ENCODE measurements at places on chromosomes 1 and 21. TPM values are rescaled to one million over a fixed set of nuclear protein-coding genes. Genes with fewer than 3 reads are reported as not detected.

Gene FASLG
- total RNA-seq, result not detected

Gene SLAMF6
- not detected for total RNA-seq

Gene ZP4
- total RNA-seq, result not detected

Gene GRHL3
- not detected for total RNA-seq

Gene ADPRS
- 42.5 TPM for total RNA-seq

Gene LCE1E
- not detected for total RNA-seq

Gene DMRTA2
- total RNA-seq, result not detected

Gene CDC20
- 220 TPM for total RNA-seq

Gene DMRTB1
- total RNA-seq, result not detected

Gene F11R
- 0.74 TPM for total RNA-seq

Gene MNDA
- total RNA-seq, result not detected

Gene APOBEC4
- total RNA-seq, result not detected

Gene ADAMTS1
- 13.5 TPM for total RNA-seq

Gene GPR3
- 1.0 TPM for total RNA-seq

Gene FCGR1A
- not detected for total RNA-seq

Gene KPRP
- total RNA-seq, result not detected

Gene HPDL
- total RNA-seq, result 7.1 TPM

Gene SLC37A1
- total RNA-seq, result 0.74 TPM

Gene ATP1A4
- total RNA-seq, result not detected

Gene TRIM63
- not detected for total RNA-seq

Gene PCAT6
- total RNA-seq, result 0.89 TPM

Gene PCP4
- not detected for total RNA-seq

Gene CFAP298
- total RNA-seq, result 32.4 TPM

Gene CFHR5
- total RNA-seq, result not detected

Gene TMEM200B
- total RNA-seq, result 17.1 TPM

Gene JTB
- total RNA-seq, result 240 TPM

Gene AGBL4
- 0.15 TPM for total RNA-seq

Gene RPTN
- not detected for total RNA-seq
